ENCODE measurements at places on chromosomes 6 and 20.

DNA sequence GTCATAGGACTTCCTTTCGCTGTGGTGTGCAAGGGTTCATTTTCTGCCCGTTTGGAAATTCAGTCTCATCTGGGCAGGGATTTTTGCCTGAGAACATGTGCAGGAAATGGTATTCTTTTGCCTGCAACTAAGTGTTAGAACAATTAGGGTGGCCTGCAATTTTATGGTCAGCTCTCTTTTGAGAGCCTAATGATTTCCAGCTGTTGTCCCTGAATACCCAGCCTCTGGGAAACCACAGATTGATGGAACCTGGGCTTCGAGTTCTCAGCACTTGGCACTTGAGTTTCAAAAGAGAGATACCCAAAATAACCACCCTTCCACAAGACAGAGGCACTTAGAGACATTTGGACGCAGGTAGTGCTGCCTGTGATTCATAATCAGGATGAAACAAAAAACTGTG is 217.2 kb upstream of the FOXA2 start:
- no peak for DNase-seq

DNA sequence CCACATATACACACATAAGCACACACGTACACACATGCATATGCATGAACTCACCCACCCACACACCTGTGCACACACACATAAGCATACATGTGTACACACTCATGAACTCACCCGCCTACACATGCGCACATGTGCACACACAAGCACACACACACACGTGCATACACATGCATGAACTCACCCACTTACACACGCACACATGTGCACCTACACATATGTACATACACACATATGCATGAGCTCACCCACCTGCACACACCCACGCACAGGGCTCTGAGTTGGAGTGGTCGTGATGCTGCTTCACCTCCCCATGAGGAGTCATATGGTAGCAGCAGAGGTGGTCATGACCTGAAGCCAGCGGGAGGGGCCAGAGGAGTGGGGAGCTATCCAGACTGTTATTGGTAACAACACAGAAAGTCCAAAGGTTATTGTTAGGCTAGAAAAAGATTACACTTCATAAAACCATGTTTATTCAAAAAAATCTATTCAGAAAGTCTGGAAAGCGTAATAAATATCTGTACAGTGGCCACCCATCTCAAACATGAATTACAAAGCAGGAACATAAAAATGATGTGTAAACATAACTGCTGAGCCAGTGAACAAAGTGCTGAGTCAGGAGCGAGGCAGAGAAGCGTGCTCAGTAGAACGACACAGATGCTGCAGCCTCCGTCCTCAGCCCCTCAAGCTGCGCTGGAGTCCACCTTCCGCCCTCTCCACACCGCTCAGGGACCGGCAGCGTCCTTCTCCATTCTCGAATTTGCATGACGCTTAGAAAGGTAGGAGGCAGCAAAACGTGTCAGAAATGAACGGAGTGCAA is 26.4 kb upstream of the MPC1 start:
- DNase-seq: no peak

DNA sequence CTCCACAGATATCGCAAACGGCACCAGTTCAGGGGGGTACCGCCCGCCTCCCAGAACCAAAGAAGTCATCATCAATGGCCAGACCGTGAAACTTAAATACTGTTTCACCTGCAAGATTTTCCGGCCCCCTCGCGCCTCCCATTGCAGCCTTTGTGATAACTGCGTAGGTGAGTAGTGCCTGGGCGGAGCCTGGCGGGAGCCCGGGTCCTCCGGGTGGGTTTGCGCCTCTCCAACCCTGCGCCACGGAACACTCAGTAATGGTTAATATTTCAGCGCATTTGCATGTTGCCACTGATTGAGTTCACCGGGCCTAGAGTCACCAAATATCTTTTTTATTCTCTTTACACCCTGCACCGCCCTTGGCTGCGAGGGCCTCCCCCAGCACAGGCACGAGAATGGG is 212.0 kb downstream of the ZDHHC14 start:
- DNase-seq: no peak

DNA sequence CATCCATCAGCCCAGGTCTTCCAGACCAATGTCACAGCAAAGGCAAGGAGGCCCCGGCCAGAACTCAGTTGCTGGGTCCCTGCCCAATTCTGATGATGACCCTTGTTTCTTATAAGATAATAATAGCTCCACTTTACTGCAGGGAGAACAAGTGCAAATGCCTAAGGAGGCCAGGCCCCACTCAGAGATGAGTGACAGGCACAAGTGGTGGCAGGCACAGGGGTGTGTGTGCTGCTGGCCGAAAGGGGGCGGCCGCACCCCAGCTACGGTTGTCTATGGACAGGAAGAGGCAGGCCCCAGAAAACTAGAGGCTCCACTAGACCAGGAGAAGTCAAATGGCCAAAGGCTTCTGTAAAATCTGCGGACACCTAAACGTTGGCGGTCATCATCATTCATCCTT is 28.6 kb downstream of the GNAS-AS1 start:
- DNase-seq: no peak

DNA sequence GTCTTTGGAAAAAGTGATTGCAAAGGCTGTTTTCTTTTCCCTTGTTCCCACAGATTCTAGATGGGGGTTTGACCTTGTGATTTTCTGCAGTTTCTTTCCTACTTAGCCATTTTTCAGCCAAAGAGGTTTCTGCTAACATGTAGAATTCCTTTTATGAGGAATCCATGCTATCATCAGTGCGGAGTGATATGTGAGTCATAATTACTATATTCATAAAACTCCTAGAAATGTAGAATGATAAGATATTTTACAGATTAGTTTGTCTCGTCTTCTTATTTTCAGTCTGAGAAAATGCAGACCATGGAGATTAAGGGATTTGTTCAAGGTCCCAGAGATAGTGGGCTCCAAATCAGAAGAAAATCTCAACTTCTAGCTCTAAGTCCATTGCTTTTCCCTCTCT is 98.6 kb downstream of the KCNQ5 start:
- no peak for DNase-seq

- DNase-seq: no peak
Measured at GRCh38 chr6:133644548-133644891, 244.4 kb upstream of the TCF21 start.

- DNase-seq: no peak
Measured at GRCh38 chr6:43917878-43918382, 147.9 kb downstream of the VEGFA start.

All from NCI-H2081 (cell line).